Myometrial cell (primary cell): ENCODE measurements at places on chromosomes 5 and 9. TPM values are rescaled to one million over a fixed set of nuclear protein-coding genes. Genes with fewer than 3 reads are reported as not detected.

The RMND5B gene
- 12.1 and 24.8 TPM in 2 replicates for total RNA-seq

The GABRA1 gene
- total RNA-seq = not detected in 2 replicates

The CARD6 gene
- 4.9 and 5.5 TPM in 2 replicates for total RNA-seq

The LMAN2 gene
- 312 and 382 TPM in 2 replicates for total RNA-seq

The SHISAL2B gene
- total RNA-seq = not detected in 2 replicates

The FGF10 gene
- total RNA-seq = not detected in 2 replicates

The NUTM2F gene
- total RNA-seq = not detected in 2 replicates

The YTHDC2 gene
- 11.2 and 11.7 TPM in 2 replicates for total RNA-seq

The OR1J2 gene
- not detected in 2 replicates for total RNA-seq

The FRMD3 gene
- 0.86 and 2.1 TPM in 2 replicates for total RNA-seq

The ZFP2 gene
- total RNA-seq = 0.18 and 0.58 TPM in 2 replicates

The WHRN gene
- total RNA-seq = 0.29 and 0.35 TPM in 2 replicates

The PCDHGA2 gene
- total RNA-seq = 0.53 and 1.4 TPM in 2 replicates

The RANBP17 gene
- total RNA-seq = 7.2 and 30.7 TPM in 2 replicates

The IFNB1 gene
- not detected in 2 replicates for total RNA-seq

The CFAP157 gene
- not detected in 2 replicates for total RNA-seq

The POU5F2 gene
- under 0.01 TPM in 1 of 2 replicates, not detected in the other for total RNA-seq

The MUSK gene
- 0.18 TPM in 1 of 2 replicates, not detected in the other for total RNA-seq

The ADAMTSL1 gene
- total RNA-seq = 55.4 and 85.4 TPM in 2 replicates
